ENCODE measurements at places on chromosomes 12 and 14. TPM values are rescaled to one million over a fixed set of nuclear protein-coding genes. Genes with fewer than 3 reads are reported as not detected.

The TROAP gene
- 0.51 TPM for total RNA-seq

The PMCH gene
- not detected for total RNA-seq

The SLC7A7 gene
- 6.3 TPM for total RNA-seq

The IFI27 gene
- total RNA-seq: 7.9 TPM

The CIROP gene
- total RNA-seq: 1.0 TPM

The BCL11B gene
- under 0.01 TPM for total RNA-seq

The CLEC4C gene
- not detected for total RNA-seq

The CLBA1 gene
- total RNA-seq: 8.0 TPM

The E2F7 gene
- 4.6 TPM for total RNA-seq

The RNASE3 gene
- total RNA-seq: not detected

The ADCY4 gene
- total RNA-seq: 1.3 TPM

The DHRS2 gene
- total RNA-seq: not detected

The PROX2 gene
- total RNA-seq: not detected

The CMA1 gene
- not detected for total RNA-seq

The PRPH gene
- total RNA-seq: 0.50 TPM

The MYH6 gene
- not detected for total RNA-seq

The TBC1D30 gene
- total RNA-seq: 0.26 TPM

The LTBR gene
- total RNA-seq: 78.4 TPM

The RNASE4 gene
- 20.0 TPM for total RNA-seq

The PRIMA1 gene
- not detected for total RNA-seq

The ANO4 gene
- total RNA-seq: 11.3 TPM
